Myometrial cell (primary cell): ENCODE measurements at places on chromosomes 3 and 15. TPM values are rescaled to one million over a fixed set of nuclear protein-coding genes. Genes with fewer than 3 reads are reported as not detected.

DNAH12 gene
- total RNA-seq: not detected in 2 replicates

EPHA3 gene
- 0.71 and 1.4 TPM in 2 replicates for total RNA-seq

TRANK1 gene
- total RNA-seq: 4.3 and 6.0 TPM in 2 replicates

ATOSA gene
- 4.6 and 6.4 TPM in 2 replicates for total RNA-seq

TP53BP1 gene
- total RNA-seq: 38.9 and 52.3 TPM in 2 replicates

FRMD5 gene
- 1.7 and 1.8 TPM in 2 replicates for total RNA-seq

NOX5 gene
- total RNA-seq: 0.29 and 0.71 TPM in 2 replicates

SST gene
- not detected in 2 replicates for total RNA-seq

MCTP2 gene
- total RNA-seq: 0.18 and 0.58 TPM in 2 replicates

CLK3 gene
- 103 and 121 TPM in 2 replicates for total RNA-seq

SLC2A2 gene
- not detected in 2 replicates for total RNA-seq

CFAP100 gene
- total RNA-seq: not detected in 2 replicates

ACOX2 gene
- total RNA-seq: 5.0 and 8.9 TPM in 2 replicates

KLHL6 gene
- total RNA-seq: not detected in 2 replicates

DZIP3 gene
- total RNA-seq: 9.8 and 12.8 TPM in 2 replicates

ACP3 gene
- 9.5 and 9.7 TPM in 2 replicates for total RNA-seq

CCDC54 gene
- not detected in 2 replicates for total RNA-seq

PLA1A gene
- 0.18 TPM in 1 of 2 replicates, not detected in the other for total RNA-seq

ADAMTS9 gene
- total RNA-seq: 0.58 and 0.71 TPM in 2 replicates

IQCH gene
- 2.3 and 4.0 TPM in 2 replicates for total RNA-seq

NEK10 gene
- 0.29 and 6.7 TPM in 2 replicates for total RNA-seq

ABCF3 gene
- 38.5 and 39.5 TPM in 2 replicates for total RNA-seq

LRRC31 gene
- not detected in 2 replicates for total RNA-seq

LPP gene
- 26.2 and 56.0 TPM in 2 replicates for total RNA-seq

CPLX3 gene
- not detected in 2 replicates for total RNA-seq

BBX gene
- total RNA-seq: 27.1 and 50.3 TPM in 2 replicates

IGDCC3 gene
- total RNA-seq: not detected in 2 replicates

PLA2G4E gene
- total RNA-seq: not detected in 2 replicates

XCR1 gene
- total RNA-seq: not detected in 2 replicates

C3orf85 gene
- total RNA-seq: not detected in 2 replicates

CYP1A2 gene
- not detected in 2 replicates for total RNA-seq

NLGN1 gene
- 1.6 and 2.0 TPM in 2 replicates for total RNA-seq

HEXA gene
- 75.0 and 98.6 TPM in 2 replicates for total RNA-seq

MEGF11 gene
- not detected in 2 replicates for total RNA-seq

ROPN1B gene
- not detected in 2 replicates for total RNA-seq

NAALADL2 gene
- 0.86 and 0.89 TPM in 2 replicates for total RNA-seq

OXSR1 gene
- total RNA-seq: 29.7 and 30.5 TPM in 2 replicates

FILIP1L gene
- total RNA-seq: 35.1 and 40.1 TPM in 2 replicates

FRMD4B gene
- total RNA-seq: 0.29 and 0.35 TPM in 2 replicates

DYNLT2B gene
- 12.6 and 30.8 TPM in 2 replicates for total RNA-seq

PEX5L gene
- total RNA-seq: under 0.01 TPM in 1 of 2 replicates, not detected in the other

MINAR1 gene
- total RNA-seq: 0.53 and 0.86 TPM in 2 replicates

EXD1 gene
- not detected in 2 replicates for total RNA-seq

SAMMSON gene
- not detected in 2 replicates for total RNA-seq

ZNF774 gene
- total RNA-seq: 0.18 and 0.29 TPM in 2 replicates

ITPKA gene
- total RNA-seq: 37.2 and 50.7 TPM in 2 replicates

CLDN18 gene
- total RNA-seq: not detected in 2 replicates

PIERCE2 gene
- 2.6 and 5.8 TPM in 2 replicates for total RNA-seq

SENP8 gene
- 1.4 and 3.5 TPM in 2 replicates for total RNA-seq

TMOD3 gene
- 24.8 and 37.6 TPM in 2 replicates for total RNA-seq

CPEB1 gene
- 3.0 and 8.1 TPM in 2 replicates for total RNA-seq

LRRK1 gene
- total RNA-seq: 5.7 and 10.7 TPM in 2 replicates

OSTN gene
- 0.86 TPM in 1 of 2 replicates, not detected in the other for total RNA-seq
